ENCODE measurements at places on chromosomes 4 and X.

GRCh38 chr4:87093443-87094123 lies 126.8 kb downstream of the KLHL8 start:
- DNase-seq: peak; percentile 38

DNA sequence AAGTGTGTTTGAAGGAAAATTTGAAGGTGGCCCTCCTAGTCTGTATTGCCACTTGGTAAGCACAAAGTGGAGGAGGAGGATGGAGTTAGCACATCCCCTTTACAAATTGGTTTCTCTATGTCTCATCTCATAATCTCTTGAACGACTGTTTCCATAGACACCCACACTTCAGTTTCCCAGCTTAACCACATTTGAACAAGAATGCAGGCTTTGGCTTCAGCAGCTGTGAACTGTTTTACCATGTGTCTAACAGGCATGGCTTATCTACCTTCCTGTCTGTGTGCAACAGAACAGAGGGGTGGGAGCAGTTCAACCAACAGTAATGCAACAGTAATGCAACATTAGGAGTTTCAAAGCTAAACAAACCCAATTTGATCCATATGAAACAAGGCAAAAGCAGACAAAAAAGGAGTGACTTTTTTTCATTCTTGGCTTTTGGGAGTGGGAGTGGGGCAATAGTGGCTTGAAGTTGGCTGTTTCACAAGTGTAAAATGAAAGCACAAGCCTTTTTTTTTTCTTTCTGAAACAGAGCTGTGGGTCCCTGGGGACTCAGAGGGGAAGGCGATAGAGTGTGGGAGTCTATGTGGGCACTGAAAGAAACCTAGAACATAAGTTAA lies 108.0 kb downstream of the ITM2A start:
- no peak for DNase-seq

- peak; percentile 81 for DNase-seq
Observed at GRCh38 chrX:69538321-69538876, 34.3 kb downstream of the NALF2 start.

GRCh38 chr4:87286970-87287369 lies 35.7 kb downstream of the HSD17B13 start:
- no peak for DNase-seq

DNA sequence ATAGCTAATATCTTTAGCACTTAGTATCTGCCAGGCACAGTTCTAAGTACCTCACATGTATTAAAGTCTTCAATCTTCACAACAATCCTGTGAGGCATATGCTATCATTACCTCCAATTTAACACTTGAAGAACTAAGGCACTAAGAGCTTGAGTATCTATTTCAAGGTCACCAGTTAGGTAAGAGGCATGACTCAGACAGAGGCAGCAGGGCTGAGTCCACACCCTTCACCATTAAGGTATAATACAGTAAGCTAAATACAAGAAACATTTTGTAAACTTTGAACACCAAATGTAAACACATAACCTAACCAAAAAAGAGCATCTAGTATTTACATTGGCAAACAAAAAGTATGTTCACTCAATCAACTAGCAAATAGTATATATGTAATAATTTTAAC lies 1410.9 kb downstream of the PCDH18 start:
- no peak for DNase-seq

DNA sequence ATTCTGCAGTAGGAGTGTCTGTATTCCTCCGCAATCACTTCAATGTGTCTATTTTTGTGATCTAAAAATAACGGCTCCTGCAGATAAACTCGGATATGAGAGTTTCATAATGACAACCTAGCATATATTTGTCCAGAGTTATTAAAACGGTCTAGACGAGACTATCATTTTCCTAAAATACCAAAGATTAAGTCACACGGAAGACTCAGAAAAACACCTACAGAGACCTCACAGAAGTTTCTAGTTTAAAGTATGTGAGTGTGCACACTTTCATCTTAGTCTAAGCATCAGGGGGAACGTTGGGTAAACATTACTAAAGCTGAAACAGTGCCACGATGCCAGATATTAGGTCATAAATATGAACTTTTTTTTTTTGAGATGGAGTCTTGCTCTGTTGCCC lies 156.9 kb downstream of the AFAP1 start:
- DNase-seq: no peak

- DNase-seq: no peak
Observed at GRCh38 chrX:10856797-10857196, 236.4 kb upstream of the MID1 start.

- DNase-seq: peak; percentile 6
Observed at GRCh38 chr4:175297965-175298565, 379.9 kb downstream of the ADAM29 start.

GRCh38 chr4:78667764-78668163 lies 108.4 kb upstream of the BMP2K start:
- DNase-seq: no peak

GRCh38 chr4:150173432-150173861 lies 95.2 kb downstream of the DCLK2 start:
- no peak for DNase-seq

DNA sequence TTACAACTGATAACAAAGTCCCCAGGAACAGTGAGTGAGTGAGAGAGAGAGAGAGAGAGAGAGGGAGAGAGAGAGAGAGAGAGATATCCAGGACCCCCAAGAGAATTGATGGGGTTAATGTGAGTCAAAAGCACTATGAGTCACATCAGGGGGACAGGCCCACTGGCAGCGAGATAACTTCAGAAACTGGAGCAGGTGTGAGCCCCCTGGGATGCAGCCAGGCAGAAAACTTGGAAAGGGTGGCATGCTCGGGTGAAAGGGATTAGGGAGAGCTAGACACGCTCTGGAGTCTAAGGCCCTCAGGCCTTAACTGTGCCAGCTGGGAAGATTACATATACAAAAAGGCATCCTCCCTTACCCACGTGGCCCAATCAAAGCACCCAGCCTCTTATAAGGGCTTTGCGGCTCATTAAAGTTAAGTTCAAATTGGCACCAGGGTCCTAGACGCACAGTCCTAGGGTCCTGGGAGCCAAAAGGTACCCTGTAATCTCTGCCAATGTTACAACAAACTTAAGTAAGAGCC lies 841 bp downstream of the ACOT9 start:
- DNase-seq: peak; percentile 72

GRCh38 chr4:54017308-54017707 lies 47.1 kb downstream of the CHIC2 start:
- no peak for DNase-seq

DNA sequence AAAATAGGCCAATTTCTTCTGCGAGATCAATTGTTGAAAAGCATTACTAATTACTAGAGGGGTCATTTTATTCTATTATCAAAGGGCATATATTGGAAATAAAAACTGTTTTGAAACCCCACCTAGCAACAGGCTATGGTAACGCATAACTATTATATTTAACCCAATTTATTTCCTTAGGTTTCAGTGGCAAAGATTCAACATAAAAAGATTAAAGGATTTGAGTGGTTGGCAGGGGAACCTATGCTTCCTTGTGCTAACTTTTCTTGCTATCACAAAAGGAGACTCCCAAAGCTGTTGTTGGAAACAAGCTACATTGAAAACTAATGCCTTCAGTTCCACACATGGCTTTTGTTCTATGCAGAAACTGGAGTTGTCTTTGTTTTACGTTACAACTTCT lies 166.9 kb upstream of the KLF3 start:
- no peak for DNase-seq

DNA sequence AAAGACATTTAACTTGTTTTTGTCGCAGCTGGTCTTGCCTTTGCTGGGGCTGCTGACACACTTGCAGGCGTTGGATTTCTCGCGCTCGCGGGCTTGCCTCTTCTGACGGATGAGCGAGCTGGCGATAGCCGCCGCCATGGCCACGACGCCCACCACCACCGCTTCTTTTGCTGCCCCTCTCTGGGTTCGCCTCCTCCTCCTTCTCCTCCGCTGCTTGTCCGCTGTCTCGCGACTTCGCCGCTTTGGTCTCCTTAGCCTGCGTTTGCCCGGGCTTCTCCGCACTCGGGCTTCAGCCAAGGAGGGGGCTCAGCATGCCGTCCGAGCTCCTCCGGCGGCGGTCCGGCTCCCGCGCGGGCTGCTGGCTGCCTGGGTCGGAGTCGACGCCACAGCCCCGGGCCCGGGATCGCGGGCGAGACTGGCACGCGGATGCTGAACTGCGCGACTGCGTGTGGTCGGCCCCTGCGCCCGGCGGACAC lies 613 bp downstream of the FGF13 start:
- DNase-seq: no peak

- no peak for DNase-seq
Observed at GRCh38 chr4:98608356-98608755, 50.1 kb downstream of the TSPAN5 start.

- DNase-seq: no peak
Observed at GRCh38 chr4:56417396-56417795, 18.0 kb downstream of the PPAT start.

GRCh38 chr4:96170198-96170597 lies 330.3 kb downstream of the PDHA2 start:
- DNase-seq: no peak

- DNase-seq: no peak
Observed at GRCh38 chr4:151429957-151430570, 21.1 kb downstream of the FHIP1A start.

GRCh38 chr4:89434364-89434988 lies 126.9 kb upstream of the GPRIN3 start:
- peak; percentile 17 for DNase-seq

DNA sequence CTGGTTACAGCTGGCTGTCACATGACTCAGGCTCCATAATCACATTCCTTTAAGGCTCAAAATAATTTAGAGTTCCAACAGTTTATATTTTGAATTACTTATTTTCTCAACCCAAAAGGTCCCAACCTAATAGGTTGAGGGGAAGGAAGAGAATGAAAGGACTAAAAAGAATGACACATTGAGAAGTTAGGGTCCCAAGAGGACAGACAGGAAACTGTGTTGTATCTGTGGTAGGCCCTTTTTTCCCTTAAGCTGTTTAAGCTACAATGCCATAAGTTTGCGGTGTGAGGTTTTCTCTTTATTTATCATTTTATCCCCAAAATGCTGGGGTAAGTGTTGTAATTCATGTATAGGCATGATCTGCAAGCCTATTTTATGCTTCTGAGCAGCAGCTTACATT lies 290.2 kb downstream of the ZNF674 start:
- DNase-seq: no peak

- DNase-seq: no peak
Observed at GRCh38 chr4:16205298-16206164, 20.7 kb downstream of the TAPT1 start.

GRCh38 chrX:16148896-16149295 lies 18.4 kb upstream of the MAGEB17 start:
- no peak for DNase-seq

GRCh38 chrX:1212532-1212931 lies at the start of gene CRLF2:
CRLF2 (minus strand) TSS chrX:1212649; CDS start chrX:1212634, 15 bp downstream.
- no peak for DNase-seq

- DNase-seq: no peak
Observed at GRCh38 chrX:80803495-80803894, 6.2 kb downstream of the BRWD3 start.

DNA sequence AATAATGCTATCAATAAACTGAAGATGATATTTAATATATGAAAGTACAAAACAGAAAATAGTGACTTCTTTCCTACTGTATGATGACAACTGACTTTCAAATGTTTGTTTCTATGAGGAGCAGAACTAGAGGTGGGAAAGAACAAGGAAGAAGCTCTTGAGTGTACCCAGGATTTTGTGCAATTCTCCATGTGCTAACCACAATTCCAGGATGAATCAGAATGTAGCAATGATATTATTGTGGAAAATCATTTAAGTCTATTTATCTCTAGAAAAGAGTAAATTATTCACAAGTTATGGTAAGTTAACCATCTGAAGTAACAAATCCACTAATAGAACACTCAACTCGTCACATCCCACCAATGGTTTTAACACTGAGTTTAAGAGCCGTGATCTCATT lies 324.1 kb upstream of the EMCN start:
- no peak for DNase-seq

DNA sequence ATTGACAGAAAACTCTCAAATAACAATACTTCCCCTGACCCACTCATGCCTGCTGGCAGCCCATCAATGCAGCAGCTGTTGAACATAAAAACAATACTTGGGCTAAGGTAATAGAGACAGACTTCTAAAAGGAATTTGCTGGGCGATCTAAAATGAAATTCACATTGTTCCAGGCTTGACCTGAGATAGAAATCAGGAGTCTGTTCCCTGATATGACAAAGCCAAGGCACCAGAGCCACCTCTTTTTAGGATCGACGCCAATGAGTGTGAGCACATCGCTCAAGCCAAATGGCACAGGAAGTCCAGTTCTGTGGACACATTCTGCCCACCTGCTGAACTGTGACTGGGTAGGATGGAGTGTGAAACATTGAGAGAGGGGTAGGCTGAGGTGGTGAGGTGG lies 4.9 kb downstream of the SEPTIN11 start:
- DNase-seq: no peak

- no peak for DNase-seq
Observed at GRCh38 chrX:152138388-152138784, at the start of gene MAGEA10. MAGEA10 (minus strand) TSS chrX:152138577; CDS start chrX:152135620, 2,957 bp downstream.

GRCh38 chr4:65316534-65316933 lies 353.8 kb downstream of the EPHA5 start:
- no peak for DNase-seq

- DNase-seq: peak; percentile 45
Observed at GRCh38 chr4:150209140-150209829, 131.0 kb downstream of the DCLK2 start.

DNA sequence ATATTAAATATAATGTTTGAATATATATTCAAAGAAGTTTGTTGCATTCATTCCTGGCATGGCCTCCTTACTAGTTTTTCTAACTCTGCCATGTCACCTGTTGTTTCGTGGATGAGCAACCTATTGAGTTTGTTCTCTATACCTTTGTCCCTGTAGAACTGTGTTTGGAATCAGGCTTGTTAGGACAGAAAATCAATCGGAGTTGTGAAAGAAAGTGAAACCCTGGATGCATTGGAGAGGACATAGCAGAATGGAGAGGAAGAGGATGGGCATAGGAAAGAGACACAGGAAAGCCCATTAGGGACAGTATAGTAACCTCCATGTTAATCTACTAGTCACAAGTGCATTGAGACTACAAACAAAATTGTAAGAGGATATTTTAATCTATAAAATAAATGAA lies 31.2 kb downstream of the ANK2 start:
- no peak for DNase-seq

DNA sequence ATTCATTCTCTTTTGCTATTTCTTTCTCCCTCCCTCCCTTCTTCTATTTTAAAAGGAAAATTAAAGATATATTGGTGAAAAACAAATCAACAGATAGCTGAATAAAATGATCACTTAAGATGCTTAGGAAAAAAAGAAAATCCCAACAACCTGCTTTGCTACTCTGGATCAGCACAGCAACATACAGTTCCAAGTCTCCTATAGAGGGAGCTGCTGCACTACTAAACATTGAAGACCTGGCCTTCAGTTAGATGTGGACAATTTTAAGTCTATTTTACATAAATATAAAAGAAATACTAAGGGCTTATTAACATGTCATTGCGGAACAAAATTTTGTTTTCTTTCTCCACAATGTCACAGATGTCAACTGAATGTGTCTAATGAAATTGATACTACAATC lies 226.4 kb downstream of the MAGEB5 start:
- DNase-seq: no peak

- DNase-seq: peak; percentile 79
Observed at GRCh38 chr4:77240469-77241066, 83.6 kb downstream of the CCNG2 start.

- DNase-seq: no peak
Observed at GRCh38 chrX:100411802-100412715, 2.0 kb upstream of the PCDH19 start.

GRCh38 chr4:8344377-8344776 lies 74.8 kb downstream of the HTRA3 start:
- no peak for DNase-seq

- DNase-seq: no peak
Observed at GRCh38 chr4:99221980-99222379, 2.9 kb upstream of the ADH6 start.

GRCh38 chr4:56505269-56506130 lies at the start of gene ARL9:
ARL9 (plus strand) TSS chr4:56505791; CDS start chr4:56505863, 72 bp downstream.
- peak; percentile 59 for DNase-seq

Measured in AG08396 (cell line).